ENCODE measurements at places on chromosomes 7 and 10. TPM values are rescaled to one million over a fixed set of nuclear protein-coding genes. Genes with fewer than 3 reads are reported as not detected.

IL6 gene
- 1.2 TPM for total RNA-seq

CEP41 gene
- 6.3 TPM for total RNA-seq

SHH gene
- not detected for total RNA-seq

EBLN1 gene
- not detected for total RNA-seq

GRID1 gene
- not detected for total RNA-seq

INA gene
- not detected for total RNA-seq

DIP2C gene
- total RNA-seq, result 5.9 TPM

CNNM1 gene
- 1.2 TPM for total RNA-seq

AZGP1 gene
- 1.3 TPM for total RNA-seq

TET1 gene
- total RNA-seq, result 1.7 TPM

GRCh38 chr7:155466814-155467733, 9.1 kb downstream of the EN2 start:
- H3K4me3 ChIP-seq, result peak overlapping the region; percentile 23
- DNase-seq, result no peak
- peaks cover 34% of the 10 kb centered on the region for H3K4me1 ChIP-seq
- H3K36me3 ChIP-seq, result no peaks in the 10 kb centered on the region

DNA sequence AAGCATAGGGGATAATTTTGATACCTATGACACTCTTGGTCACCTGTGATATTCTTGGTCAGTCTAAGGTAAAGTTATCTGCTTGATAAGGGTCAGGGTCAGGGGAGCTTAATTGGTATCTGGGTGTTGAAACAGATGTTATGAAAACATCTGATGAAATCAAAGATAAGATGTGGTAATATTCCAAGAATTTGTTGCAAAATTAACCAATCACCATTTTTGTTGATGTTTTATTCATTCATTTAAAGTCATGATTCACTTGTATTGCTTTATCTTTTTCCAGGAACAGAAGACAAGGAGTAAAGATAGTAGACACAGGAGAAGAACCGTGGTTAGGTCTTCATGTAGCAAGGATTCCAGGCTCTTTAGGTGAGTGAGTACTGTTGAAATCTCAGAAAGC, 103.1 kb downstream of the SEMA3C start:
- H3K36me3 ChIP-seq, result no peaks in the 10 kb centered on the region
- H3K4me1 ChIP-seq, result no peaks in the 10 kb centered on the region
- no peak for DNase-seq
- no peaks in the 10 kb centered on the region for H3K27me3 ChIP-seq
- H3K27ac ChIP-seq, result no peak overlapping the region

DNA sequence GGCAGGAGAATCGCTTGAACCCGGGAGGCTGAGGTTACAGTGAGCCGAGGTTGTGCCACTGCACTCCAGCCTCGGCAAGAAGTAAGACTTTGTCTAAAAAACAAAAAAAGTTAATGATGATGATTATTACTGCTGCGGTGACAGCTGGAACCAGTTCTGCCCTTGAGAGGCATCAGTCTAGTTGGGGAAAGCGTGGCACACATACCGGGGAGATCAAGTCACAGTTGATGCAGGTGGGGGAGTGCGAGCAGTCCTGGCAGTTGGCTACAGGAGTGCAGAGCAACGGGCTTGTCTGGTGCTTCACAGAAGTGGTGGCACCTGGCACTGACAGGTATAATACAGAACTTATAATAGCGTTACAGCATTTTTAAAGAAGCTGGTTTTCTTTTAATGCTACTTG, 173.0 kb downstream of the ARHGAP21 start:
- H3K27ac ChIP-seq, result no peak overlapping the region
- H3K27me3 ChIP-seq, result peaks cover 3% of the 10 kb centered on the region
- no peaks in the 10 kb centered on the region for H3K4me1 ChIP-seq
- no peak for DNase-seq

DNA sequence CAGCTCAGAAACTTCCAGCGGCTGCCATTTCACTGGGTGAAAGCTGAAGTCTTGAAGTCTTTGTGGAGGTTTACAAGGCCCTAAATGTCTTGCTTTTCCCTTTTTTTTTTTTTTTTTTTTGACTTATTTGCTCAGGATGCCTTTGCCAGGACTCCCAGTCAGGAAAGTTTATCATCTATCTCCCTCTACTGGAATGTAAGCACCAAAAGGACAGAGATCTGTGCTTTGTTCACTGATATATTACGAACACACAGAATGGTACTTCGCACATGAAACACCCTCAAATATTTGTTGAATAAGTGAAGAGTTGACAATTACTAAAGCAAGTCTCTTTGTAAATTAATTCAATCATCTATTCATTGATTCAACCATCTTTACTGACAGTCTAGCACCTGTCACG, 23.2 kb downstream of the ABCB4 start:
- no peaks in the 10 kb centered on the region for H3K36me3 ChIP-seq
- no peak for DNase-seq
- no peaks in the 10 kb centered on the region for H3K27me3 ChIP-seq
- H3K27ac ChIP-seq, result no peak overlapping the region
- H3K4me1 ChIP-seq, result no peaks in the 10 kb centered on the region

DNA sequence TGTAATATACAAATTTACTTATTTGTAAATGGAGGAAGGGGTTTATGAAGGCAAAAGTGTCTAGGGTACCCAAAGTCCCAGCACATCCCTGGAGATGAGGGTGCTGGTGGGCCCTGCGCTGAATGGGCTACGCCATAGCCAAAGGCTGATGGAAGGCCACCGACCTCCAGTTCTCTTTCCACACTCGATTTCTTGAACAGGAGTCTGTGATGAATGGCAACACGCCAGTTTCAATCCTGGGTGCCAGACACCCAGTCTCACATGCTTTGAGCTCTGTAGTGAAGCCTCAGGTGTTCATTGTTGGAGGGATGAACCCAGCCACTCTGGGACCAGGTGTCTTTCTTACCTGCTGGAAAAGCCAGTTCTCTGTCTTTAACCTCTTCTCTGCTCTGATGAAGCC, 752 bp downstream of the LRMDA start:
- no peak overlapping the region for H3K27ac ChIP-seq
- H3K4me1 ChIP-seq, result no peaks in the 10 kb centered on the region
- H3K4me3 ChIP-seq, result no peak overlapping the region
- no peak for DNase-seq

- no peak for DNase-seq
- no peaks in the 10 kb centered on the region for H3K4me1 ChIP-seq
- H3K27me3 ChIP-seq, result peaks cover 35% of the 10 kb centered on the region
- no peak overlapping the region for H3K4me3 ChIP-seq
These were observed 16.7 kb downstream of the UBTD1 start for GRCh38 chr10:97515271-97515978.

DNA sequence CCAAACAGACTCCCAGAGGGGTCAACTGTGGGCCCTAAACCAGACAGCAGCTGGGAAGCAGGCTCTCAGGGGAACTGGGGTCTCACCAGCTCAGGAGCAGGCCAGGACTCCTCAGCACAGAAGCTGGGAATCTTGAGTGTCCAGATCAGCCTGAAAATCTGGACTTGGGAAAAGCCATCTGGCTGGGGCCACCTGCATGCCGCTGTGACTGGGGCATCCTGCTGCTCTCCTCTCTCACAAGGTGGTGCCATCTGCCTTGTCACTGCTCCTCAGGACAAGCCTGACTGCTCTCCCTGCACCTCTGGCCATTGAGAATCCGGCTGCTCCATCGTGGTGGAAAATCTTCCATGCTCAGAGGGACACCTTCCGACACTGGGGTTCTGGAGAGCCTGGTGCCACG, 141.4 kb downstream of the PLPP4 start:
- no peaks in the 10 kb centered on the region for H3K27me3 ChIP-seq
- DNase-seq, result no peak
- H3K27ac ChIP-seq, result no peak overlapping the region
- H3K4me3 ChIP-seq, result no peak overlapping the region

DNA sequence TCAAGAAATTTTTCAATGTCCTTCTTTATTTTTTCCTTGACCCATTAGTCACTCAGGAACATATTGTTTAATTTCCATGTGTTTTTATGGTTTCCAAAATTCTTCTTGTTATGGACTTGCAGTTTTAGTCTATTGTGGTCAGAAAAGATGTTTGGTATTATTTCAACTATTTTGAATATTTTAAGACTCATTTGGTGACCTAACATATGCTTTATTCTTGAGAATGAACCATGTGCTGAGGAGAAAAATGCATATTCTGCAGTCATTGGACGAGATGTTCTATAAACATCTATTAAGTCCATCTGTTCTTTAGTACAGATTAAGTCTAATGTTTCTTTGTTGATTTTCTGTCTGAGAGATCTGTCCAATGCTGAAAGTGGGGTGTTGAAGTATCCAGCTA, 42.3 kb upstream of the MDFIC start:
- H3K27ac ChIP-seq, result no peak overlapping the region
- DNase-seq, result no peak
- no peak overlapping the region for H3K4me3 ChIP-seq
- no peaks in the 10 kb centered on the region for H3K27me3 ChIP-seq

DNA sequence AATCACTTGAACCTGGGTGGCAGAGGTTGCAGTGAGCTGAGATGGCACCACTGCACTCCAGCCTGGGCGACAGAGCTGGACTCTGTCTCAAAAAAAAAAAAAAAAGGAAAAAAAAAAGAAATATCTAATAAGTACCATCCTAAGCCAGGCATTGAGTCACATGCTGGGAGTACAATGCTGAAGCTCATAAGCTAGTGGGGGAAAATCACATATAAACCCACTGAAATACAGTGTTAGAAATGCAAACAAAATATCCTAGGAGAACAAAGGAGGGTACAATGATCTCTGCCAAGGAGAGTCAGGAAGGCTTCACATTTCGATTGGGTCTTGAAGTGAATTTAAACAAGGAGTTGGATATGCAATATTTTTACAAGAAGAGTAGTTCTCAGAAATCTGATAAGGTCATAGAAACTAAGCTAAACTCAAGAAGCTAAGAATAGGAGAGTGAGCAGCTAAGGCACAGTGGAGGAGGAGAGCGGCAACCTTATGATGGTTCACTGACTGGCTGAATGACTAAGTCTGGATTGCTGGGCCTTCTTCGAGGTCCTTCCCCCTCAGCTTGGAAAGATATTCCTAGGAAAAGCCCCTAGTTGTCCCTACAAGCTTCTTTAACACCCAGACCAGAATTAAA, 115.5 kb downstream of the PHTF2 start:
- DNase-seq, result no peak
- no peaks in the 10 kb centered on the region for H3K27me3 ChIP-seq
- no peak overlapping the region for H3K27ac ChIP-seq
- H3K4me1 ChIP-seq, result peaks cover 6% of the 10 kb centered on the region
- H3K4me3 ChIP-seq, result no peak overlapping the region
- H3K36me3 ChIP-seq, result peaks cover 8% of the 10 kb centered on the region

- H3K36me3 ChIP-seq, result peaks cover 5% of the 10 kb centered on the region
- H3K4me1 ChIP-seq, result no peaks in the 10 kb centered on the region
- no peak overlapping the region for H3K4me3 ChIP-seq
- DNase-seq, result no peak
These were observed 11.0 kb downstream of the HIBADH start for GRCh38 chr7:27651702-27652101.

DNA sequence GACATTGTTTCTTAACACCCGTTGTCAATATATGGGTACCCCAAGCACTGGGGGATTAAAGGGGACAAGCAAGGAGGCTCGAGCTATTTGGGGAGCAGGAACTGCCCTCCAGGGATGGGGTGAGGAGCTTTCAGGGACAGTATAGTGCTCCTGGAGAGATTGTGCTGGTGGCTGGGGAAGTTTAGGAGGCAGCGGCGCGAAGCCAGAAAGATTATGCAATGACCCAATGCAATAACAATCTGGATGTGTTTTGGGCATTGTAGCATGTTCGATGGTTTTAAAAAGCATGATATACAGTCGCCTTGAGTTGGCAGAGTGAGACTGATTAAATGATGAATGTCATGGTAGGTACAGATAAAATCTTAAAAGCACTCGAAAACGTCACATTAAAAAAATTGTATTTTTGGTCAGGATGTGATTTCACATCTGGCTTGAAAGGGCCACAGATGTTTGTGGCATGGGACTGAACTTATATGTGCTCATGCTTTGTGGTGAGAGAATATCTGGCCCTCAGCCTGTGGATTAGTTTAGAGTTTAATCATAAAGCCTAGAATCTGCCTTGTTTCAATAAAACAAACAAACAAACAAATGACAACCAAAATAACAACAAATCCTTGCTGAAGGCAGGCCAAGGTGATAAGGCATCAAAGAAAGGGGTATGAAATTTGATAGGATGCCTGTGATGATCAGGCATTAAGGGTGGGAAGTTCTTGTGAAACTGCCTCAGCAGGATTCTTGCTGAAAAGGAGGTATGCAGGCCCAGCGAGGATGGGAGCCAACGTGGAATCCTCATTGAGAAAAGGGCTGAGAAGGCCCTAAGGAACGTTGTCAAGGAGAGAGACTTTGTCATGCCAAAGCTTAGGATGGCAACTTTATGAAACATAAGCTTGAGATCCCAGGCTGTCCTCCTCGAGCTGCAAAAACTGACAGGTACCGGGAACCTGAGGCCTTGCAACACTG, 417.1 kb upstream of the KLF6 start:
- no peaks in the 10 kb centered on the region for H3K4me1 ChIP-seq
- no peaks in the 10 kb centered on the region for H3K36me3 ChIP-seq
- H3K27ac ChIP-seq, result no peak overlapping the region
- H3K27me3 ChIP-seq, result no peaks in the 10 kb centered on the region

GRCh38 chr7:101666741-101667140, 37.6 kb upstream of the MYL10 start:
- H3K27me3 ChIP-seq, result peaks cover 18% of the 10 kb centered on the region
- no peaks in the 10 kb centered on the region for H3K36me3 ChIP-seq
- H3K27ac ChIP-seq, result no peak overlapping the region
- no peak overlapping the region for H3K4me3 ChIP-seq
- DNase-seq, result no peak
- no peaks in the 10 kb centered on the region for H3K4me1 ChIP-seq

DNA sequence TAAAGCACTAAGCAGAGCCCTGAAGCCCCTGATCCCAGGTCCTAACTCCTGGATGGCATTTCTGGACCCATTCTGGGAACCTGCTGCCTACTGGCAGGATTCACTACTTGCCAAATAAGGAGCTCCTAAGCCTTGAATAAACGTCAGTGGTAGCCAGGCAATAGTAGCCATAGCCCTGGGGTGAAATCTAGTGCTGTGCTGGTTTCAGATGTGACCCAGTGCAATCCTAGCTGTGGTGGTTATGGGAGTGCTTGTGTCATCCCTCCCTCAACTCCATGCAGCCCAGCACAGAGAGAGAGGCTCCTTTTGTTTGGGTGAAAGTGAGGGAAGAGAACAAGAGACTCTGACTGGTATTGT, 43.7 kb downstream of the PCLO start:
- H3K4me1 ChIP-seq, result no peaks in the 10 kb centered on the region
- no peak for DNase-seq
- no peak overlapping the region for H3K27ac ChIP-seq
- H3K36me3 ChIP-seq, result no peaks in the 10 kb centered on the region

DNA sequence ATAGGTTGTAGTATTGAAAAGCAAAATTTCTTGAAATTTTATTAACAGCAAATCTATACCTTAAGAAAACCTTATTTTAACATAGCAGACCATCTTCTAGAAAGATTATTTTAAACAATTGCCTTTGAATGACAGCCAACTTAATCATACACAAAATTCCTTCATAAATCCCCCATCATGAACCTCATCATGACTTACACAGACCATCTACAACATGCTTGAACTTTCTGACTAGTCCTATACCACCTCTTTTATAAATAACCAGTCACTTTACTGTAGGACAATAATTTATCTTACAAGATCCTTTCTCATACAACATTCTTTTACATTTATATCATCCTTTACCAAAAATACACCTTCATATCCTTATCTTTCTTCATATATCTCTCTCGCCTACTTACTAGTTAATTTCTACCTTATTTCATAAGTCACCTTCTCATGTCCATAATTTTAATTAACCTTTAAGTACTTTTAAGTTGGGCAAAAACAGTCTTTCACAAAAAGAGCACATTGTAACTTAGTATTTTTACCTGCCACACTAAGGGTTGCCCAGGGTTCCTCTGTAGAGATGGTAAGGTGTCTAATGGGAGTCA, 16.6 kb upstream of the PTN start:
- H3K36me3 ChIP-seq, result no peaks in the 10 kb centered on the region
- no peaks in the 10 kb centered on the region for H3K4me1 ChIP-seq
- no peak overlapping the region for H3K27ac ChIP-seq
- no peak overlapping the region for H3K4me3 ChIP-seq

Measured in T-cell (primary cell).